ENCODE measurements at places on chromosomes 1 and 21.

DNA sequence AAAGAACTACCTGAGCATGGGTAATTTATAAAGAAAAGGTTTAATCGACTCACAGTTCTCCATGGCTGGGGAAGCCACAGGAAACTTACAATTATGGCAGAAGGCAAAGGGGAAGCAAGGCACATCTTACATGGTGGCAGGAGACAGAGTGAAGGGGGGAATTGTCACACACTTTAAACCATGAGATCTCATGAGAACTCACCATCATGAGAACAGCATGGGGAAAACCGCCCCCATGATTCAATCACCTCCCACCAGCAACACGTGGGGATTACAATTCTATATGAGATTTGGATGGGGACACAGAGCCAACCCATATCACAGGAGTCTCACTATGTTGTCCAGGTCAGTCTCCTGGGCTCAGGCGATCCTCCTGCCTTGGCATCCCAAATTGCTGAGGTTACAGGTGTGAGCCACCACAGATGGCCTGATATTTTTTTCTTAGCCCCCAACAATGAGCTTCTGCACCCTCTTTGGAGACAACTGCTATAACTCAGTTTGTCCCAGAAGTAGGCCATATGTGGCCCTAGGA, 22.5 kb upstream of the MORC3 start:
- no peak for DNase-seq

GRCh38 chr21:18220498-18220897, 24.1 kb upstream of the CHODL start:
- no peak for DNase-seq

DNA sequence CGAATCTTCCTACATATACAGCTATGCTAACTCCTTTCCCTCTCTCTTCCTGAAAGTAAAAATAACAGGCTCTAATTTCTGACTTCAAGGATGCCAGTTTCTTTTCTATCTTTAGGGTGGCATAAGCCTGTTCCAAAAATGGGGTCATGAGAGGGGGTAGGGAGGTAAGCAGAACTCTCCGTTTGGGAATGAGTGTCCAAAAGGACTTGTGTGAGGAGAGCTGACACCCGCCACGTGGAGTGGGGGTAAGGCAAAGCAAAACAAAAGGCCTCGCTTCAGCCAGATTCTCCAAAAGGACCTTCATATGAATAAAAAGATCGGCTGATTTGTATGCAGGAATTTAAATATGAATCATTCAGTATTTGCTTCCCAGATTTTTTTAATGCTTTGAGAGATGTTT, 28.6 kb downstream of the PLPPR4 start:
- no peak for DNase-seq

GRCh38 chr1:24911651-24912155, 18.4 kb downstream of the RUNX3 start:
- DNase-seq: no peak

DNA sequence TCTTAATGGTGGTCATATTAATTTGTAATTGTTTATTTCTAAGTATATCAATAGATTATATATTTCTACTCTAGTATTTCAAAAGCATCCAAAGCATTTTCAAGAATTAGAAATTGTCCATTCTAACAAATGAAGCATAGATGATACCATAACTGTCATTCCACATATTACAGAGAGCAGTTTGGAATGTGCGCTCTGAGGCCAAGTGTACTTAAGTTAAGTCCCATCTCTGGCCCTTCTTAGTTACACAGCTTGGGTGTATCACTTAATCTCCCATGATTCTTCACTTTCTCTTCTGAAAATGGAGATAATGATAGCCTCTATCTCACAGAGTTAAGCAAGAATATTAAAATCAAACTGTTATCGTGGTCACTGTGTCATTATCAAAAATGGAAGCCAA, 281.1 kb downstream of the MRPL39 start:
- DNase-seq: no peak

DNA sequence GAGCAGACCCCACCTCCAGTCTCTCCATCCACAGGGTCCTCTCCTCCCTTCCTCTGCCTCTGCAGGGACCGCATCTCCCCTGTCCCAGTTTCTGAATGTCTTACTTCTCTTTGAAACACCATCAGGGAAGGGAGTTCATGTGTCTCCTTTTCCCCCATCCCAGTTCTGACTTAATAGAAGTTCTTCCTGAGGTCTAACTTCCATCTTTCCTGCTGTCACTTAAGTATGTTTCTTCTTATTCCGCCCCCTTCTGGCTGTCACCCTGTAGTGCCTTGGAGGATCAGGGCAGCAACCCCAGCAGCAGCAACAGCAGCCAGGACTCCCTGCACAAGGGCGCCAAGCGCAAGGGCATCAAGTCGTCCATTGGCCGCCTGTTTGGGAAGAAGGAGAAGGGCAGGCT, 29.3 kb downstream of the MYOG start:
- no peak for DNase-seq

DNA sequence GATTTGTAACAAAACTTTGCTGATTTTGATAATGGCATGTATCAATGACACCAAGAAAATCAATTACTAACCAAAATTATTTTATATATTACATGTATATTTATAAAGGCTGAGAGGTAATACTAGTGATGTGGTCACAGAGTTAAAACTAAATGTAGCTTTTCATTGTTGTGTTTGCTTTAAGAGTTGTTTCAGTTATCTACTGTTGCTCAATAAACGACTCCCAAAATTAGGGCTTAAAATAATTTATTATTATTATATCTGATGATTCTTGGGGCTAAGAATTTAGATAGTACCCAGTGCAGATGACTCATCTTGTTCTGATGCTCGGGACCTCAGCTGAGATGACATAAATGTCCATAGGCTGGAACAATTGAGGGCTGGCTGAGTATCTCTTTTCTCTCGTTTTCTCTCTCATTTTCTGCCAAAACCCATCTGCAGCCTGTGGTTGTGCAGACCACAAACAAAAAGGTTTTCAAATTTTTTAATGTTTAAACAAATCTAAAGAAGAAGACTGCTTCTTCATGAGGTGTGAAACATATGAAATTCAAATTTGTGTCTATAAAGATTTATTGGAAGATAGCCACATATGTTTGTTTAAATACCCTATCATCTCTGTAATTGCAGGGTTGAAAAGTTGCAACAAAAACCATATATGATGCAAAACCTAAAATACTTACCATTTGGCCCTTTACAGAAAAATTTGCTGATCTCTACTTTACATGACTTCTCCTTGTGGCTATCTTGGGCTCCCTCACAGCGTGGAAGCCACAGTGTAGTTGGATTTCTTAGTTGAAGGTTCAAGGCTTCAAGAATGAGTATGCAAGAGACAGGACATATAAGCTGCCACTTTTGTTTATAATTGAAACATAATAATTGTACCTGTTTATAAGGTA, 14.8 kb upstream of the PTPRC start:
- no peak for DNase-seq

DNA sequence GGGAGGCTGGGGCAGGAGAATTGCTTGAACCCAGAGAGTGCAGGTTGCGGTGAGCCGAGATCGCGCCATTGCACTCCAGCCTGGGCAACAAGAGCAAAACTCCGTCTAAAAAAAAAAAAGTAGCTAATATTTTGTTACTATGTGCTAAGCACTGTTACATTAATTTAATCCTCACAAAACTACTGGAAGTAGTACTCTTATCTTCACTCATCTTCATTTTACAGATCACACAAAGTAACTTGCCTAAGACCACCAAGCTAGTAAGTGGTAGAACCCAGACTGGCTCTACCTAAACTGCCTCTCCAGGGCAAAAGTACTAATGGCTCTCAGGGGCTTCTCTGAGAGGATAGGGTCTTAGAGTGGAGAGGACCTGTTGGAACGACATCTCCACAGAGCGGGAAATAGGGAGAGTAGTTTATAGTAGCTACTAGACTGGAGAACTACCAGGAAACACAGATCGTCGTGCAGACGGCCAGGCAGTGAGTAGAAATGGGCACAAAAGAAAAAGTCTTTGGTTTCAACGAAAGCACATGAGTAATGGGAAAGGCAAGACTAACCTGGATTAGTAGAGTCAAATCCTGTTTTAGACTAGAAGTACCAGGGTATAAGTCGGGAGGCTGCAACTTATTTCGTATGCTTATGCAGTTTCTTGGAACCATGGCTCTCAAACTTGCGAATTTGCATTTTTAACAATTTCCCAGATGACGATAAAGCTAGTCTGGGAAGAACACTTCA, 1.4 kb downstream of the CLCC1 start:
- no peak for DNase-seq

GRCh38 chr1:61756773-61757172, 14.5 kb downstream of the PATJ start:
- DNase-seq: no peak

DNA sequence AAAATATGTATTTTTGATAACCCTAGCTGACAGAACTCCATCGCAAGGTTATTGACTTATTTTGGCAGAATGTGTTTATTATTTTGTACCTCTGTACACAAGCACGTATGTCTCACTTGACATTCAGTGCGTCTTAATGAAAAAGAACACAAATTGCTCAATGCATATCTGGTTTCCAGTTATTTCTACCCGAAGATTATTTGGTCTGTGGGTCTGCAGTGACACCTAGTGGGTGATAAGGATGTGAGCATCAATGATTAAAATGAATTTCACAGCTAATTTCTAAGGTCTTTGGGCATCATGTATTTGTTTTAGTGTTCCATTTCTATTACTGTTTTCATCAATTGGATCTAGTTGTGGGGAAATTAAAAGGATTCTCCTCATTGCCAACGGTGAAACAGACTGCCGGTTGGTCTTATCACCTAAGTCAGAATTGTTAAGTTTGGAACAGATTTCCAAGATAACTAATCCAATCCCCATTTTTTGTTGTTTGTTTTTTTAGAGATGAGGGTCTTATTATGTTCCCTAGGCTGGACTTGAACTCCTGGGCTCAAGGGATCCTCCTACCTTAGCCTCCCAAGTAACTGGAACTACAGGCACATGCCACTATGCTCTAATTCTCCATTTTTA, 13.9 kb downstream of the DDX20 start:
- DNase-seq: peak; percentile 58

GRCh38 chr1:154878371-154879037, 8.4 kb upstream of the KCNN3 start:
- DNase-seq: peak; percentile 55

DNA sequence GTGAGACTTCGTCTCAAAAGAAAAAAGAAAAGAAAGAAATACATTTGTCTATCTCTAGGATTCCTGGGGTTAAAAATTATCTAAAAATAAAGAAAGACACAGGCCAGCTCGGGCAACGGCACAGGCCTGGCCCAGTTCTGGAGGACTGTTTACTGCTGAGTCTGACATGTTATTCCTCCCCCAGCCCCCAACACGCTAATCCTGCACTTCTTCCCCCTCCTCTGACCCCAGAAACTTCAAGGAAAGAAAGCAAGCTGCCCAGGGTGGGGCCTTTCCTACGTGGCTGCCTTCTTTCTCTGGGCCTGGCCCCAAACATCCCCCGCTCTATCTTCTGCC, 40.0 kb downstream of the ACOT7 start:
- no peak for DNase-seq

GRCh38 chr1:200006711-200007110, 20.8 kb upstream of the NR5A2 start:
- no peak for DNase-seq

DNA sequence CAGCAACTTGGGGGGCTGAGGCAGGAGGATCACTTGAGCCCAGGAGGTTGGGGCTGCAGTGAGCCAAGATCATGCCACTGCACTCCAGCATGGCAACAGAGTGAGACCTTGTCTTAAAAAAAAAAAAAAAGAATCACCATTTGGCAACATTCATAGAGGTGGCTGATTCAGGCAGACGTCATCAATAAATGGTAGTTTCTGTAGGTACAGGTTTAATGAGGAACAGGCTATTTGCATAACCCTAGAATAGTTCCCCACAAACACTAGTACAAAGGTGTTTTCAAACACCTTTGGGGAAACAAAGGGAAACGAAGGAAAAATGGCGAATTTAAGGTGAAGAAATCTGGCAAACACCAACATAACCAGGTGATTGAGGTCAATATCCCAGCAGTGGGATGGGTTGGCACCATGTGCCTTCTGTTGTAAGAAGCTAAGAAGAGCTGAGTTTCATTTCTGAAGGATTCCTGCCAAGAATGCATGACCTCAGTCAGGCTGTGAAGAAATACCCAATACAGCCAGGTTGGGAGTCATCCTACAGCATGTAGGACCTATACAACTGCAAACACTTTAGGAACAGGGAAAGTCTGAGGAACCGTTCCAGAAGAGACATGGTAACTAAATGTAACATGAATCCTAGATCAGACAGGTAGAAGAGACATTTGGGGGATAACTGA, 5.6 kb downstream of the LPAR3 start:
- DNase-seq: peak; percentile 89

DNA sequence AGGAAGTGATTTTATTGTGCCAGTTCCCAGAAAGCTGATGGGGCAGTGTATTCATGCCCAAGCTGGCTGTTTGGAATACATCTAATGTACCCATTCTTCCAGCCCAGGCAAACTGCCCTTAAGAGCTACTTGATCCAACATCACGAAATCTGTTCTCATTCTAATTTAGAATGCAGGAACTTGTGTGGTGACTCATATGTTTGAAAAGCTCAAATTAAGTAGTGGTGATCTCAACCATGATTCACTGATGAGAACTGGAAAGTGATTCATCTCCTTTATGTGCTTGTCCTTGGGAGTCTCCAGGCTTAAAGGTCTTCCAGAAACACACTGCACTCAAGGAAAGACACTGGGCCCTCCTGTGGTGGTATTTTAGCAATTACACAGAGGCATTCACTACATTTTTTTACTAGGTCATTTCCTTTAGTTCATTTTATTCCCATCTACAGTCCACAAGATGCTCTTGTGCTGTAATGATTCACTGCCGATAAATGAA, 65.4 kb downstream of the RPE65 start:
- DNase-seq: peak; percentile 97

DNA sequence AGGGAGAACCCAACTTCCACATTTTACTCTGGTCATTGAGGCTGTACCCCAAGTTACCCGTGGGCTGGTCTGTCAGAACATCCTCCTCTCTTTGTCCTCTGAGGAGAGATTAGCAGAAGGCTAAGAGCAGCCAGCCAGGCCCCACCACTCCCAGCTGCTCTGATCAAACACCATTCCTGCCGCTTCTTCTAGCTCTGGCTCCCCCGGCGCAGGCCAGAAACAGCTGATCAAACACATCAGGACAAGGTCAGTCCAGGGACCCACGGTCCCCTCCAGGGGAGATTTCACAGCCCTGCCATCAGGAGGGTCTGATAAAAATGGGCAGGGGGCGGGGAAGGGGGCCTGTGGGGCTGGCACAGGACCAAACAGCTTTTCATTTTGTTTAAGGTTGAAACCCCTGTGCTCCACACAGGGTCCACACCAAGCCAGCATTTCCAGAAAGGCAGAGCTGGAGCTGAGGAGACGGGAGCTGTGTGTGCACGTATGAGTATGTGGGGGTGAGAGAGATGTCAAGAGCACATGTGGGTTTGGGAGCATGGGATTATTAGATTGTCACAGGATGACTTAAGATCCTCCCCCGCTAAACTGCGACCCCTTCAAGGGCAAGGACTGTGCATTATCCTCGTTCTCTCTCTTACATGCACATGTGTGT, 29.9 kb upstream of the EPHA8 start:
- no peak for DNase-seq
